ENCODE measurements at places on chromosomes 13 and 19. TPM values are rescaled to one million over a fixed set of nuclear protein-coding genes. Genes with fewer than 3 reads are reported as not detected.

CEACAM7 gene
- not detected for total RNA-seq

ICAM4 gene
- 1.0 TPM for total RNA-seq

ZNF154 gene
- 4.7 TPM for total RNA-seq

CADM4 gene
- 0.39 TPM for total RNA-seq

C5AR1 gene
- total RNA-seq: 1.4 TPM

All from activated T-helper 1 cell treated with anti-CD3 and anti-CD28 coated beads, Interleukin-12 subunit alpha, Interleukin-12 subunit beta, Interleukin-2, Interleukin-4 antibody, amounts not matched to agents 30 ng/mL and 10 ng/mL and 1 ng/mL, durations not matched to agents 14 hours and 24 hours and 36 hours (primary cell).